ENCODE measurements at places on chromosomes 3 and 15.

DNA sequence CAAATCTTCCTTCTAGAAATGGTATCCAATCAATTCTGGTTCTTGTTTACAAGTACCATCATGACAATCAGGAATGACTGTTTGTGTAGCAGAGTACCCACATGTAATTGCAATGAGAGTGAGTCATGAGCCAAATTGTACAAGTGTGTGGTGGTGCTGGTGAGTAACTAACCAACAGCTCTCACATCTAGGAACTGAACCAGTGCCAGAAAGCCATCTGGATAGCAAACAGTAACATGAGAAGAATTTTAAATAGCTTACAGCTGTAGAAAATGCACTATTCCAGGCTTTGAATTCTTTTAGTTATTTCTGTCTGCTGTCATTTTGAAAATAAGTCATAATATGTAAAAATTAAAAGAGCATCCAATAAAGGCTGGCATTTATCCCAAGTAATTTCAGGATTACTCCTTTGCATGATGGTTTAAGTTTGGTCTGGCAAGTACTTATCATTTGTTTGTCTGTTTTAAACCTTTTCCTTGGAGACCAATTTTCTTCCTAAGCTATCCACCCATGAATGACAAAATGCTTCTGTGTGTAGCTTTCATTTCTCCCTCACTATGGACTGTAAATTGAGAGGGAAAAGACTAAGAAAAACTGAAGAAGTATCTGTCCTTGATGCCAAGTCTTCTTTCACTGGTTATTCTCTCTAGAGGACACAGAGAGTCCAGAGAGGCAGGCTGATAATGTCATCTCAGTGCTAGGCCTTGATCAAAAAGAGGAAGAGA lies 60.0 kb downstream of the PIK3CB start:
- no peak for DNase-seq

- DNase-seq, result no peak
Observed at GRCh38 chr3:196883361-196883760, 15.6 kb downstream of the SENP5 start.

DNA sequence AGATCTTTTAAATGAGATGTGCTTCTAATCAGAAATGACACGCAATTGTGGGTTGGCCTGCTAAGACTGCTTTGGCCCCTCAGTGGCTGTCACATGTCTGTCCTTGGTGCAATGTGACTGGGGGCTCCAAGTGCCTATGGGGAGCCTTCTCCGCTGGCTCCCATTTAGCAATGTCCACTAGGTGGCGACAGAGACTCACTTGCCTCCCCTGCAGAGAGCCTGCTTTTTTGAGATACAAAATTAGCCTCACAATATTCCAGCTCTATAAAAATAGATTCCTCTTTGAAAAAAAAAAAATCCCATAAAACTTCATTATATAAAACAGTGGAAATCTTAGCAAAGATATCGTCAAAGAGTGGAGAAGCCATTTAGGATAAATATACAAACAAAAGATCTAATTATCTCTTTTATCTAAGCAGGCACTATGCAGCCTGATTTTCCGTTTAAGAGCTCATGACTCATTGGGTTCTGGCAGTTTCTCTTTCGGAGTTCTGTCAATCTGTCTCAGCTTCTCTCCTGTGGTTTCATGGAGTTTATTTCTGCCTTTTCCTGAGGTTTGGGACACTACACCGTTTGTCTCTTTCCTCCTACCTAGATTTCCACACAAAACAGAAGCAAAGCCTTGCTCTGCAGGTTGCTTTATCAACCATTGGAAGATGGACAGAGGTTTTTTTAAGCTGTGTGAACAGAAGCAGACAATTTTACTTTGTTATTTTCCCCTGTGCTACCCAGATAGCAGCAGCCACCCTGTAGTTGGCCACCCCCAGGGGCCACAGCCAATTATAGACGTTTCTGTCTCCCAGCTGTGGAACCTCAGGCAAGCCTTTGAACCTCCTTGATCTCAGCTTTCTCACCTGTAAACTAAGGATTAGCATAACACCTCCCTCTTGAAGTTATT lies 68.4 kb upstream of the TNFAIP8L3 start:
- peak; percentile 12 for DNase-seq

DNA sequence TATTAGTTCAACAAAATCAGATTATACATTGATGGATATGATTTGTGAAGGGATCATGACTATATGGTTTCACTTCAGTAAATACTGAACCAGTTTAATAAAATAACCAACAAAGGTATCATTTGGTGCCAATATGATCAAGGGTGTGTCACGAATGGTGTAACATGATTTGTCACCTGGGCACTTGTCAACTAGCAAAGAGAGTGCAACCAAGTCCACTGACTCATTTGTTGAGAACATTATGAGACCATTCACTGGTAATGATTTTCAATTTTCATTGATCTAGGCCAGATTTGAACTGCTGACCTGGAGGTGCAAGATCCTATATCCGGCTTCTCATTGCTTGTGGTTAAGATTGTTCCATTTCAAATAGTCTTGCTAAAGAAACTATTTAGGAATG lies 1037.9 kb downstream of the ROBO2 start:
- no peak for DNase-seq

DNA sequence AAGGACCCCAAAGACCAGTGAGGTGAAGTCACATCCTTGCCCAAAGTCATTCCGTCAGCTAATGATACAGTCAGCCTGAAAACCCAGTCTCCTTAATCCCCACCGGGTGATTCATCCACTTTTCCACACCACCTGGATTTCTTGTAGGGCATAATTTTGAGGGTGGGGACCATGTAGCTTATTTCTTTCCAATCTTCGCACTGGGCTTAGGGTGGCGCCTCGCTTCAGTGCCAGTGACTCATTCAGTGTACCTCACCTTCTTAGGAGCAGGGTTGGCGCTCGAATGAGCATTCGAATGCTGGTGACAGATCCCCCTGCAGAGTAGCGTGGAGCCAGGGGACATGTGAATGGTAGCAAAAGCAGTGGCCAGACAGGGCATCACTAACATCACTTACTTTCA lies 24.0 kb downstream of the BMF start:
- no peak for DNase-seq

GRCh38 chr15:72196409-72197040 lies 1.1 kb downstream of the GRAMD2A start:
- no peak for DNase-seq

DNA sequence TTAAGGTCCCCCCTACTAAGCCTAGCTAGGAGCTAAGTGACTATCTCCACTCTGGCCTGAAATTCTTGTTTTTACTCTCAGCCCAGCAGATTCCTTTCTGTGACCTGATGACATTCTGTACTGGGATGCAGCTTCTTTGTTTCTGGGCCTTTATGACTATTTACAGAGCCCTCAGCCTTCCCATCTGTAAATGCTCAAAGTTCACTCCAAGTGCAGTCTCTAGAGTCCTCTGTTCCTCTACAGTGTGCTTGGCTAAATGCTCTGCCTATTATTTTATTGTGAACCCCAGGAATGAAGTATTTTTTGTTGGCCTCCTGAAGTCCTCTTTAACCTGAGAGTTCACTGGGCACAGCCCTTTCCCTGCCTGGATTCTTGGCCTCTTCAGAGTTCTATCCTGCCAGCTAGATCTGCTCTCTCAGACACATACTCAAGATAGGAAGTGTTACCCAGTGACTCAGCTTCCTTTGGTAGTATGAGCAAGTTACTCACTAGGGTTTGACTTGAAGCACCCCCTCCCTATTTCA lies 278.1 kb upstream of the P2RY1 start:
- no peak for DNase-seq

Measured in stimulated activated CD8-positive, alpha-beta memory T cell treated with anti-CD3 and anti-CD28 coated beads, Interleukin-12 subunit alpha, Interleukin-12 subunit beta, amount 100 ng/mL, for 4 hours (primary cell).